ENCODE measurements at places on chromosomes 4 and X.

DNA sequence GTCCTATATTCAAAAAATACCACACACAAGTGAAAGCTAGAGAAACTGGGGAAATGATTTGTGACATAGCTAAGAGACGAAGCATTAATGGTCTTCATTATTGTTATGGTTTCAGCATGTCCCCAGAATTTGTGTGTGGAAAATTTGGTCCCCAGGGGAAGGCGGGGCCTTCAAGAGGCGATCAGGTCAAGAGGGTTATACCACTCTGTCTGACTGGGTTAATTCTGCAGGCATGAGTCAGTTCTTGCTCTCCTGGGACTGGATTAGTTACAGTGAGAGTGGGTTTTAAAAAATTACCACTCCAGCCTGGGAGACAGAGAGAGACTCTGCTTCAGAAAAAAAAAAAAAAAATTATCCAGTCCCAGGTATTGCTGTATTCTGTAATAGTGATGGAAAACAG is 2.1 kb upstream of the MTNR1A start:
- DNase-seq, result no peak

- DNase-seq, result no peak
Observed at GRCh38 chr4:119835613-119835910, 207.0 kb upstream of the PDE5A start.

GRCh38 chrX:136344320-136344719 is 43.6 kb downstream of the ADGRG4 start:
- DNase-seq, result no peak

GRCh38 chr4:122668241-122668640 is 47.4 kb upstream of the IL21 start:
- no peak for DNase-seq

DNA sequence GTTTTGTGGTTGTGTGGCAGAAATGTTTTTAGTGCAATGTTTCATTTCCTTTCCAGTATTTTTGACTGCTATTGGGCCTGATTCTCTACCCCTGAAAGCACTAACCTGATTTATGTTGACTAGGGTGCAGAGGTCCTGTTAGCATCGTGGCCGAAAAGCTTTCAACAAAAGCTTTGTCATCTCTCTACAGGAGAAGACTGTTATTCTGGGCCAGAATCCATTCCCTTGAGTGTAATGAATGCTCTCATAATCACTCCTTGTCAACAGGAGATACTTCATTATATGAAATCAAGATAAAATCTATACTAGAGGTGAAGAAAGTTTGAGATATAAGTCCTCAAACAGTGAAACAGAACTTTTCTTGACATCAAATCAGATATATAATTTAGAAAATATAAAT is 195.5 kb downstream of the ZNF330 start:
- no peak for DNase-seq

- no peak for DNase-seq
Observed at GRCh38 chrX:108516184-108516583, 76.5 kb downstream of the COL4A5 start.

GRCh38 chr4:186979961-186980745 is 256.5 kb upstream of the FAT1 start:
- DNase-seq, result no peak

DNA sequence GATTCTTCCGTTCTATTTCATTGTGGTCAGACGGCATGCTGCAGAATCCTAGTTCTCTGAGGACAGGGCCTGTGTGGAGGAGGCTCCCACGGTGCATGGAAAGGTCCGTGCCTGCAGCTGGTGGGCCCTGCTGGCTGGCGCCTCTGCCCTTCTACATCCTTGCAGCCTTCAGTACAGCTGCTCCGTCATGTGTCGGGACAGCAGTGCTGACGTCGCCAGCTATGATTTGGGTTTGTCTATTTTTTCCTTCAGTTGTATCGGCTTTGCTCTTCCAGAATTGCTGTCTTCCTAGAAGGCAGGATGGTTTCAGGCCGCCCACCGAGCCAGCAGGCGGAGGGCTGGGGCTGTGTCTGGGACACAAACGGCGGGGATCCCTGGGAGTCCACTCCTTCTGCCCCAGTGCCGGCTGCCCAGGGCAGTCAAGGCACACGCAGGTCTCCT is 32.1 kb upstream of the CPLX1 start:
- DNase-seq, result no peak

DNA sequence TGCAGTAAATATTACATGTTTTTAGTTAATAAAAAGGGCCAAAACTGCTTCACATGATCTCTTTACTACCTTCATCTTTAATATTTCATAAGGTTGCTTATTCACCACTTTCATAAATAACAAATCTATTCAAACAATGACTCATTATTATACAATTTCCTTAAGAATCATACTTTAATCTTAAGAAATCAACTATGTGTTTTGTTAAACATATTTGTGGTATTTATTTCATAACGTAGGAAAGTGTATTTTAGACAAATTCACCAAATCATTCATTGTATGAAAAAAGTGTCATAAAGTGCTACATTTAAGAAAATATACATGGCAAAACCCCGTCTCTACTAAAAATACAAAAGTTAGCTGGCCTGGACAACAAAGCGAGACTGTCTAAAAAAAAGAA is 150.5 kb upstream of the RXFP1 start:
- no peak for DNase-seq

- DNase-seq, result no peak
Observed at GRCh38 chrX:45154033-45154360, 46.7 kb downstream of the DIPK2B start.
